ENCODE measurements at places on chromosomes 16 and 17. TPM values are rescaled to one million over a fixed set of nuclear protein-coding genes. Genes with fewer than 3 reads are reported as not detected.

The KRTAP9-8 gene
- not detected for total RNA-seq

The TBC1D3 gene
- total RNA-seq, result 2.3 TPM

The ALOX15B gene
- total RNA-seq, result 0.36 TPM

The TLCD3B gene
- total RNA-seq, result not detected

The NKD1 gene
- 0.32 TPM for total RNA-seq
